GM23338 (cell line): ENCODE measurements at places on chromosomes 7 and 10.
A peak's percentile ranks its signal among the peaks of the same experiment; 100 is the strongest.

- DNase-seq = no peak
Observed at GRCh38 chr10:11646450-11646849, 35.0 kb upstream of the USP6NL start.

- DNase-seq = no peak
Observed at GRCh38 chr7:139648941-139649425, 125.5 kb downstream of the CLEC2L start.

DNA sequence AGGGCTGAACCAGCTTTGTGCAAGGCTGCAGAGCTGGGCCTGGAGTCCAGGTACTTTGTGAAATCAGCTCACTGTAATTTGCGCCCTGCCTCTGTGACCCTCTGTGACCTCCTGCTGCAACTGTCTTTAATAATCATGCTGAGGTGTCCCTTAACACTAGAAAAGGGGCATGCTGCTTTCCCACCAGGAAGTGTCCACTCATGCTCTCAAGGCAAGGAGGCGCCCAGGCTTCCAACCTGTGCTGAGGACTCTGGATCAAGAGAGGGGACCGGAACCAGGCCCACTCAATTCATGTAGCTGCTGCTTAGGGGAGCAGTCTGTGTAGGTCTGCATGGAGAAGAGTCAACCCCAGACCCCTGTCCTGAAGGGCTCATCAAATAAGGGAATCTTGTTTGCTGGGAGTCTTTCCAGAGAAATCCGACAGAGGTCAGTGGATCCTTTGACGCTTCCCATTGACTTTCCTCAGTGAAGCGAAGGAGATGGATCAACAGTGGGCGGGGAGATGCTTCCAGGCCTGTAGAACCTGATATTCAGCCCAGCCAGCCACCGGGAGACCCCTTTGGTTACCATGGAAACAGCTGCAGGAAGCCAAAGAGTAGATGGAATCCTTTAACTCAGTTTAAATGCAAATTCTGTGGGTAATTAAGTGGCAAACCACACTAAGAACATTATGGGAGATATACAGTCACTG is 945.9 kb downstream of the GRID1 start:
- peak; percentile 69 for DNase-seq

GRCh38 chr7:106589198-106589879 is 71.6 kb downstream of the CCDC71L start:
- no peak for DNase-seq

- no peak for DNase-seq
Observed at GRCh38 chr10:100024748-100025147, 15.0 kb upstream of the DNMBP start.

DNA sequence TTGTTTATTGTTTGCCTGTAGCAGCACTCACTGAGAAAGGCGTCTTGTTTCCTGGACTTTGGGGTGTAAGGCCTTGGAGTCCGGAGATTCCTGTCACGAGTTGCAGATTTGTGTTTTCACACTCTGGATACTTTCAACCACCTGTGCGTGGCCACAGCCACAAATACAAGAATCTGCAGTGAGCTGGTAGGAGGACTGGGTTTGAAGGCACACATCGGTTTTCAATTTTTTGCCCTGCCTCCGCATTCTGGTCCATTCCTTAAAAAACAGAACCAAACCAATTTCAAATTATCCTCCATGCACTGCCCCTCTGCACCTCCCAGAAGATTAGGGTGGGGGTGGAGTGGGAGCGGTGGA is 619 bp downstream of the EXOC4 start:
- DNase-seq = no peak

DNA sequence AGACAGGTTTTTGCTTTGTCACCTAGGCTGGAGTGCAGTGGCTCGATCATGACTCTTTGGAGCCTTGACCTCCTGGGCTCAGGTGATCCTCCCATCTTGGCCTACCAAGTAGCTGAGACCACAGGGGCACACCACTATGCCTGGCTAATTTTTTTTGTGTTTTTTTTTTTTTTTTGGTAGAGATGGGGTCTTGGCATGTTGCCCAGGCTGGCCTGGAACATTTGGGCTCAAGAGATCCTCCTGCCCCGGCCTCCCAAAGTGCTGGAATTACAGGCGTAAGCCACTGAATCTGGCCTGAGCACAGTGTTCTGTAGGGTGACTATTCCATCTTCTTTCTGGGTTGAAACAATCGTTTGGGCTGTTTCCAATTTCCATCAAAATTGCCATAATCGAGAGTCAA is 1.5 kb upstream of the MUC3A start:
- DNase-seq = no peak

DNA sequence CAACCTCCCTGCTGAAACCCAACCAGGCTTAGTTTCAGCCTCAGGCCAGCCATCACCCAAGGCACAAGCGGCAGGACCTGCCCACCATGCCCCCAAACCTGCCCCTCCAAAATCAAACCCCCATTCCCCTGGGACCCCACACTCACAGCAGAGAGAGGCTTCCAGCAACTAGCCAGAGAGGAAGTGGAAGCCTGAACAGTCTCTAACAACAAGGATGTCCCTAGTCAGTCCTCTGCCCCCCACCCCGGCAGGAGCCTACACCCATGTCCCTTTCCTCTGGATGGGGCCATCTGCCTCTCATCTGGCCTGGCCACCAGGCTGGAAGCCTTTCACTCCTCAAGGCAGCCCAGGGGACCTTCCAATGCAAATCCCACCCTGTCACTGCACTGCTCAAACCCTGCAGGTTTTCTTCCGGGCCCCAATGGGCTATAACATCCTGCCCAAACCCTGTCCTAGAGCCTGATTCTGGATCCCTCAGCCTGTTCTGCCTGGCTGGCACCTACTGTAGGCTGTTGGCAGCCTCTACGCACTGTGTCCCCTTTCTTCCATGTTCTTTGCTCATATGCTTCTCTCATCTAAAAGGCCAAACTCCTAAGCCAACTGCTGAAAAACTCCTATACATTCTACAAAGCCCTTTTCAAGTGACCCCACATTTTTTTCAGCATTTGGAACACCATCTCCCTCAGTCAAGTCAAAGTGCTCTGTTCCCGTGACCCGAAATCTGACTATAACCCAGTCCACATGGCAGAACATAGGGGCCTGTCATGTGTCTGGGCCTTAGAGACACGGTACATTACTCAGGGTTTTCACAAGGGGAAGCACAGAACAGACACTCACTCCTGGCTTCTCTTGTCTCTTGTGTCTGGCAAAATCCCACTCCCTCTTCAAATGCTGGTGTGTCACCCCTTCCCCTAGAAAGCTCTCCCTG is 253.3 kb downstream of the TNS3 start:
- no peak for DNase-seq

GRCh38 chr10:133378251-133379096 is 588 bp upstream of the PAOX start:
- peak; percentile 63 for DNase-seq

DNA sequence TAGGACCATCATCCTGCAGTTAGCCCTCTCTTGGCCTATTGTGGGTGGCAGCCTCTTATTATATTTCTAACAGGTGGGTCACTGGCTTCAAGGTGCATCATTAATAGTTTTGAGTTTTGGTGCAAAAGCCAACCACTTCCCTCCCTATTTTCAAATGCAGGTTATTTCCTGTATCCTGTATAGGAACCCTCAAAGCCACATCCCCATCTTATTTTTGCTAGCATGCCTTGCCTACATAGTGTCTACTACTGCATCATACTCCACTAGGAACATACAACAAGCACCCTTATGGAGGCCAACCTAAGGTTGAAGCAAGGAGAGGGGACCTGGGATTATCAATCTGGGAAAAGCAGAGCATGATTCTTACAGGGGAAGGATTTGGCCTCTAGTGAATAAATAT is 264.4 kb downstream of the BBS9 start:
- DNase-seq = no peak

GRCh38 chr10:60978287-60979115 is 34.5 kb upstream of the RHOBTB1 start:
- DNase-seq = no peak
